ENCODE measurements at places on chromosomes 6 and 20.

- DNase-seq = no peak
Measured at GRCh38 chr6:132298344-132298949, 102.8 kb downstream of the MOXD1 start.

DNA sequence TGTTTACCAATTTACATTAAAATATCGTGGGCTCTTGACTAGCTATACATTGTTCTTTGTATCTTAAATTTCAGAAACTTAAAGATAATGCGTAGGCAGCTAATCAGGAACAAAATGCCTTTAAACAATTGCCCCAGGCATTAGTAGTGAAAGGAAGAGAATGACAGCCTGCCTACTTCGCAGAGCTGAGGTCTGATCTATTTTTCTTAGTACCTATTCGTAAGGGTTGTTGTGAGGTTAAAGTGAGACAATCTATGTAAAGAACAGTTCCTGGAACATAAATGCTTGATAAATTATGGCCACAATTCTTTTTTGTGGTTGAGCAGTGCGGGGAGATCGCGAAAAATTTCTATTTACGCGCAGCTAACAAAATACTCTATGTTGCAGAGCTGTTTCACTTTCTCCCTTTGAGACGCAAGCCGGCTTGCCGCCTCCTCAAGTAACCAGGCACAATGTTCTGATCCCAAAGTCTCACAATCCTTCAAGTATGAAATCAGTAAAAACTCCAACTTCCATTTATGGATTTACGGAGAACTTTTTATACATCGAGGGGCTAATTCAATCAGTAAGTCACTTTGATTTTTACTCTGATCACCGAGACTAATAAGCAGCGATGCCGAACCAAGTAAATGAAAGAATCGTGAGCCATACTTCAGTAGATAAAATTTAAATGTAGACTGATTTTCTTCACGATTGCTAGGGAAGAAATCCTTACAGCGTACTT lies 878 bp upstream of the PNRC1 start:
- DNase-seq = peak; percentile 55

GRCh38 chr6:75943381-75943780 lies 129.1 kb downstream of the IMPG1 start:
- DNase-seq = no peak

DNA sequence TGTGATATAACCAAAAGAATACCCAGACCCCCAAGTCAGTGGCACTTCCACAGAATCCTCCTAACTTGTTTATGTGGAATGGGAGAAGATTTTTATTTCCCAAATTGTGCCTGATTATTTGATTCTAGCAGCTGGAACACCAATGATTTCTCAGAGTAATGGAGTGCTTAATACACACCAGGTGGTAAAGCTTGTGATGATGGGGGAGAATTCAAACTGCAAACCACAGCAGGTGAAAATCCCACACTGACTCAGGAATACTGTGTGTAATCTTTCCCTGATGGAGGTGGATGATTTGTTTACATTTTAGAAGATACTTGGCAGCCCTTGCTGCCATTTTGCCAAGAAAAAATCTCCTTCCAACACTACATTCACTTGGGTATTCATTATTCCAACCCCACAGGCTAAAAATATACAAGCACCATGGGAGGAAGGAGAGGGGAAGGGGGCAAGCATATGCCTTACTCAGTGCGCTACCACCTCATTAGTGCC lies 212.7 kb upstream of the PLN start:
- no peak for DNase-seq

- DNase-seq = peak; percentile 65
Measured at GRCh38 chr6:148530394-148530953, 187.8 kb downstream of the SASH1 start.

GRCh38 chr6:166179704-166180103 lies 12.1 kb upstream of the TBXT start:
- no peak for DNase-seq

DNA sequence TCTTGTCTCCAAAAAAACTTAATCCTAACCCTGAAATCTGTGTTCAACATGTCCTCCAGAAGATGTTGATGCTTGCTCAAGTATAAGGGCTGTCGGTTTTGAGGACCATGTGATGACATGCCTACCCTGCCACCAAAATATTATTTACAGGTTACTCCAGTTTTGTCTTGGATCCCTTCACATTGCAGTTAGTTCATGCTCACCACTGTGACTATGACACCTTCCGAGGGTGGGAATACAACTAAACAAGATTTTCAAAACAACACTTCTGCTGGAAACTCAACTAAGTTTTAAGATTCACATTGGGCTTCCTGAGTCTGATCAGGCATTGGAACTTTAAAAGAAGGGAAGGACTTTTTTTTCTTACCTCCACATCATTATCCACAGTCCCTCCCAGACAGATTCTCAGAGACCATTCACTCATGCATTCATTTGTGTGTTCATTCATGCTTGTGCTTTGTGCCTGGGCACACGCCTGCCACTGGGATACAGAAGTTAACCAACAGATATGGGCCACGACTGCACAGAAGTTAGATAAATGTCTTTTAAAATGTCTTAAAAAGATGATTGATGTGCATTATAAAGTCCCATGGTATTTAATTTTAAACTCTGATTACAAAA lies 118.7 kb upstream of the GJE1 start:
- DNase-seq = no peak

DNA sequence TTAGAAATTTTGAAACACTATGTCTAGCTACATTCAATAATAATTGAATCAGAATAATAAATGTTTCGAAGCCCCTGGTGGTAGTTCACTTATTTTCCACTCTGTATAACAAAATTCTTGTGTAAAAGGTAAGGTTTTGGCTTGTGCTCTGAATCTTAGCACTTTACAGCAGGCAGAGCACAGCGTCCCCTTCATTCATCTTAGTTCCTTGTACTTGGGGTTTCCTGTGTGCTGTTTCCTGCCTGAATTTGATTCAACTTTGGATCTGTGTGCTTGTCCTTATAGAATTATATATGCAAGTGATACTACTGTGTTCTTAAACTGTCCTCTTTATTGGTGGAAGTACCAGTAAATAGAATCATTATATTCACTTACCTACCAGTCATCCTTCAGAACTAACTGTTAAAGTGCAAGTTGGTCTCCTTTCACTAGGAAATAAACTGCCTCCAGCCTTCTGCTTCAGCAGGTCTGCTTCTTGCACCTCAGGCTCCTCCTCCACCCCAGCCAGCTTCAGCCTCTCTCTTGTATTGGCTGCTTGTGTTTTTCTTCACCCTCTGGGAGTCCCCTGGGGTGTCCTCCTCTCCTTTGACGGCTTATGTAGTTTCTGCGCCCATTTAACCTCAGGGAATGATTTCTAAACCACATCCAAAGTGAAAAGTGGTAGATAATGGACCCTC lies 28.8 kb upstream of the TULP4 start:
- no peak for DNase-seq

DNA sequence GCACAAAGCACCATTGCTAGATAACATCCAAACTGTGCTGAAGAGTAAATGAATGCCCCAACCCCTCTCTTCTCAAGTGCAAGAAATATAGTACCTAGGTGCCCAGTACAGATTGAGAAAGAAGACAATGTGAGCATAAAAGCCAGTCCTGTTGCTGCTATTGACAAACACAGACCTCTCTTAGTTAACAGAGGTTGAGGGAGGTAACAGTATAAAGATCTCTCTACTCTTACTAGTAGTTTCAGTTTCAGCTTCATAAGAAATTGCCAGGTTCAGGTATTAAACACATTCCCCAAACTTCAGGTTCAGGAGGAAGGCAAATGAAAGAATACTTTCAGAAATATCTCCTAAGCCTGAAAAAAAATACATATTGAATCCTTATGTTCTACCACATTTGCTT lies 31.4 kb downstream of the TBC1D32 start:
- no peak for DNase-seq

DNA sequence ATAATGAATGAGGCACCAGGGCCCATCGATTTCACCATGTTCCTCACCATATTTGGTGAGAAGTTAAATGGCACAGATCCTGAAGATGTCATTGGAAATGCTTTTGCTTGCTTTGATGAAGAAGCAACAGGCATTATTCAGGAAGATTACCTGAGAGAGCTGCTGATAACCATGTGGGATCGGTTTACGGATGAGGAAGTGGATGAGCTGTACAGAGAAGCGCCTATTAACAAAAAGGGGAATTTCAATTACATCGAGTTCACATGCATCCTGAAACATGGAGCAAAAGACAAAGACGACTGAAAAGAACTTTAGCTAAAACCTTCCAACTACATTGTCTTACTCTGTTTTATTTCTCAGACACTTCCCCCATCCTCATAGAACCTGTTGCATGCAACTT lies 21.6 kb upstream of the ZBTB22 start:
- DNase-seq = no peak

Measured in smooth muscle cell of the brain vasculature (primary cell).